ENCODE measurements at places on chromosomes 13 and 19.
A peak's percentile ranks its signal among the peaks of the same experiment; 100 is the strongest.

- DNase-seq = no peak
These were observed 71.9 kb upstream of the IRS2 start for GRCh38 chr13:109858319-109858718.

- DNase-seq = no peak
These were observed 511.5 kb downstream of the UQCRFS1 start for GRCh38 chr19:28701491-28701890.

GRCh38 chr19:57321751-57322150, 1.5 kb downstream of the ZNF543 start:
- DNase-seq = no peak

DNA sequence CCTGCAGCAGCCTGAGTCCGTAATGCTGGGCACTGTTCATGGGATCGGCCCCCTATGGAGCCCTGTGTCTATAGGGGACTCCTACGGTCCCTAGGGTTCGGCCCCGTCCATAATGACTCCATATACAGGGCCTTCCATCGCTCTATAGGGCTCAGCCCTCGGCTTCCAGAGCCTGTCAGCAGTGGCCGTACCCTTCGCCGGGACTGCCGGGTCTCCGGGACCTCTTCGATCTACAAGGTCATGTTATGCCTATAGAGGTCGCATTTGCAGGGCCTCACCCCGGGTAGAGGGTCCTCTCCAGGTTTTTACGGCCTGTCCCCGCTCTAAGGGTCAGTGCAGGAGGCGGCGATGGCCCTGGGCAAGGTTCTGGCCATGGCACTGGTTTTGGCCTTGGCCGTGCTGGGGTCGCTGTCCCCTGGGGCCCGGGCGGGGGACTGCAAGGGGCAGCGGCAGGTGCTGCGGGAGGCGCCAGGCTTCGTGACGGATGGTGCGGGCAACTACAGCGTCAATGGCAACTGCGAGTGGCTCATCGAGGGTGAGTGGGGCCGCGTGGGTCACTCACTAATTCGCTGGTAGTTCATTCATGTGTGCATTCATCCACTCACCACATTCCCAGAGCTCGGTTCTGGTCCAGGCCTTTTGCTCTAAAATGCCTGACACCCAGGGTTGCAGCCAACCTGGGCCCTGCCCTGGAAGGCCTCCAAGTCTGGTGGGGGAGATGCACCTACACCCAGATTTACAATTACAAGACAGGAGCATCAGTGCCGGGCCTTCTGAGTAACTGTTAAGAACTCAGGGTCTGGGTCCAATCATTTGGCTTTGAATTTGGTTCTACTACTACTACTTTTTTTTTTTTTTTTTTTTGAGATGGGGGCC, 699 bp downstream of the MEGF8 start:
- DNase-seq = peak; percentile 26

DNA sequence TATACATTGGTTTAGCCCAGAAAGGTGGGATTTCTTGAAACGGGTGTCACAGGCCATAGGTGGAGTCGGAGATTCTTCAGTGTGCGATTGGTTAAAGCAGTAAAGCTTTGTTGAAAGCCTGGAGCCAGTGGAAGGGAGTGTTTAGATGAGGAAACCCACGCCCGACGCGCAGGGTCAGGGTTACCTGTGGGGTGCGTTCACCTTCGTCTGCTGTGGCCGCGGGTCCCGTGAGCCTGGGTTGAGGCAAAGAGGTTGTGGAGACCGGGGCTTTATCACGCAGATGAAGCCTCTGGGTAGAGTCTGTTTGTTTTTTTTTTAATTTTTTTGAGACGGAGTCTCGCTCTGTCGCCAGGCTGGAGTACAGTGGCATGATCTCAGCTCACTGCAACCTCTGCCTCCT, 30.4 kb downstream of the ATP11A start:
- DNase-seq = no peak

- peak; percentile 93 for DNase-seq
These were observed 816 bp downstream of the USF2 start for GRCh38 chr19:35269438-35270117.

GRCh38 chr13:111328574-111329410, 8.3 kb downstream of the TEX29 start:
- no peak for DNase-seq

- DNase-seq = peak; percentile 42
These were observed 619 bp downstream of the MED16 start for GRCh38 chr19:892243-892893.

DNA sequence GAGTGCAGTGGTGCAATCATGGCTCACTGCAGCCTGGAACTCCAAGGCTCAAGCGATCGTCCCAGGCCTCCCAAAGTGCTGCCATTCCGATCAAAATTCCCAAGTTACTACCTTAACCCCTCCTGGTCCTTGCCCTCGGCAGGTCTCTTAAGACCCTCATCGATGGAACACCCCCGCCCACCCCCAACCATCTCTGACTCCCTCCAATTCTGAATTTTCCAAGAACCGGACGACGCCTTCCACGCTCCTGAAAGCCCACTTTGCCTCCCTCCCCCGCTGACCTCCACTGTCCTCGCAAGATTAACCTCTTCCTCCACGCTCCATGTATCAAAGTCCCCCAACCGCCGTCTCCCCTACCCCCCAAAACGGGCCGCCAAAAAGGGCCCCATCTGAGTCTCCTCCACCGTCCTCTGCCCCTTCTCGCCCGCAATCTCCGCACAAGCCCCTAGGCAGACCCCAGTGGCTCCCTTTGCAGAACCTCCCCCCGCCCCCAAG, 539 bp downstream of the DAPK3 start:
- DNase-seq = peak; percentile 23

DNA sequence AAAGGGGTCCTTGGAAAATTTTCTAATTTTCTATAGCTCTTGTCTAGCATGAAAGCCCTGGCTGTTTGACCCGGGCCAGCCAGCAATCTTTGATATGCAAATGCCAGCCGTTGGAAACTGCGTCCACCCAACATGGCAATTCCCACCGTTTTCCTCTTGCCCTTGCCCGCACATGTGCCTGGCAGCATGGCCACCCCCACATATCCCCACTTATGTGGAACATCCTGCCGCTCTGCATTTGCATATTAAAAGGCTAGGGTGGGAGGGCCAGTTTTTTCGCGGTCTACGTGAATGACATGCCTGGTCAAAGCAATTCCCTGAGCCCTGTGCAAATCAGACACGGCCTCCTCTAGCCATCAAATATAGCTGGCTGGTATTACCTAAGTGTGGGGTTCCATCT, 110.3 kb upstream of the TDRD3 start:
- DNase-seq = no peak

DNA sequence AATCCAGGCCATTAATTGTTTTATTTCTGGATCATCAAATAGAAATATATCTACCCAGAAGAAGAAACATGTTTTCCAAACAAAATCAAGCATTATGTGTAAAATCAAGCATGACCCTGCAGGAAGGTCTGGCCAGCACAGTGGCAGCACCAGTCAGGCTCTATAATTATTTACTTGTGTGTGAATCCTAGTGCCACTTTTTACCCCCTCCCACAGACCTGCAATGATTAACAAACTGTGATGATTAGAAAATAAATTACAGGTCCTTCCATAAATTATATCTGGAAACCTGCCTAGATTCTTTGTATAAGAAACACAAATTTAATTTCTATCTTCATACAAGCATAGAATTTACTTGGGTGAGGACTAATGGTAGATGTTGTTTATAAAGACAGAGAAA, 186.1 kb downstream of the GPC6 start:
- DNase-seq = no peak

- no peak for DNase-seq
These were observed 962 bp downstream of the KISS1R start for GRCh38 chr19:918152-918437.

- DNase-seq = no peak
These were observed 1.4 kb upstream of the BST2 start for GRCh38 chr19:17406887-17407196.

DNA sequence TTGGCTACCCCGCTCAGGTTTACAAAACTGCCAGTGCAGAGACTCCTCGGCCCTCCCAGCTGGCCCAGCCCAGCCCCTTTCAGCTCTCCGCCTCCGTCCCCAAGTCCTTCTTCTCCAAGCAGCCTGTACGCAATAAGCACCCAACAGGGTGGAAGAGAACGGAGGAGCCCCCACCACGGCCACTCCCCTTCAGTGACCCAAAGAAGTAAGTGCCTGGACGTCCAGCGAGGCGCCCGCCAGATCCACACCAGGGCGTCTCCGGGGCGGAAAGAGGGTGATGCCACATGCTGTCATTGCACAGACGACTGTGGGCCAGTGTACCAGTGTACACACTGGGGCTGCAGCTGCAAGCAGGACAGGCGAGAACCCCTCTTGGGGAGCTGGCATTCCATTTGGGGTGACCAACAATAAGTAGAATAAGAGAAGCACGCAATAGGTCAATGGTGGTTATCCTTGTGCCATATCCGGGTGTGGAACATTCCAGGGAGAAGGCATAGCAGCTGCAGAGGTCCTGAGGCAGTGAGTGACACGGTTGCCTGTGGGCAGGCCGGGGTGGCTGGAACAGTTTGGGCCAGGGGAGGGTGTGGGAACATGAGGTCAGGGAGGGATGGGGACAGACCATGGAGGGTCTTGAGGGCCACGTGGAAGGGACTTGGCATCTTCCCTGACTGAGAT, 41.3 kb downstream of the DPF1 start:
- DNase-seq = no peak

- no peak for DNase-seq
These were observed 2.7 kb upstream of the RSPH6A start for GRCh38 chr19:45817725-45818301.

DNA sequence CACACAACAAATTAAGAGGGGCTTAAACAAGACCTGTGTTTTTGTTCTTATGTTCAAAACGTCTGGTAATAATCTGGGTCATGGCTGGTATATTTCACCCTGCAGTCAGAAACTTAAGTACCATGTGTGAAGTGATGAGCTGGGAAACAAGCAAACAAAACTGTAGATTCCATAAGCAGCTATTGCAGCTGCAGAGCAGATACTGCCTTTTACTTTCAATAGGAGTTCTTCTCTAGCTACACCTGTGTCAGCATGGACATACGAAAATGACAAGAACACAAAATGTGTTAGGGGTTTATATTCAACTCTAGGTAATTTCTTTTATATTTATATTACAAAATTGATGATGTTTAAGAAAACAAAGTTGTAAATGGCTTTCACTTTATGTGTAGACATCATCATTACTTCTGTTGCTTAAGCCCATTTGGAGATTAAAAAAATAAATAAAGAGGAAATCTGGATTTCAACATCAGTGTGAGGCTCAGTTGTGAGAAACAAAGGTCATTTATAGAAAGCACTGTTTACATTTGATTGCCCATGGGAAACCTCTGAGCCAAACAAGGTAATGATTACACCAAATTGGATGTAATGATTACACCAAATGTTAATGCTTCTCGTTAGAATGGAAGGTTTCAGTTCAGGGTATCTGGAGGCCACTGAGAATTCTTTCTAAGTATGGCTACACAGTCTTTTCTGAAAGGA, 451.0 kb upstream of the SLC10A2 start:
- DNase-seq = peak; percentile 8

DNA sequence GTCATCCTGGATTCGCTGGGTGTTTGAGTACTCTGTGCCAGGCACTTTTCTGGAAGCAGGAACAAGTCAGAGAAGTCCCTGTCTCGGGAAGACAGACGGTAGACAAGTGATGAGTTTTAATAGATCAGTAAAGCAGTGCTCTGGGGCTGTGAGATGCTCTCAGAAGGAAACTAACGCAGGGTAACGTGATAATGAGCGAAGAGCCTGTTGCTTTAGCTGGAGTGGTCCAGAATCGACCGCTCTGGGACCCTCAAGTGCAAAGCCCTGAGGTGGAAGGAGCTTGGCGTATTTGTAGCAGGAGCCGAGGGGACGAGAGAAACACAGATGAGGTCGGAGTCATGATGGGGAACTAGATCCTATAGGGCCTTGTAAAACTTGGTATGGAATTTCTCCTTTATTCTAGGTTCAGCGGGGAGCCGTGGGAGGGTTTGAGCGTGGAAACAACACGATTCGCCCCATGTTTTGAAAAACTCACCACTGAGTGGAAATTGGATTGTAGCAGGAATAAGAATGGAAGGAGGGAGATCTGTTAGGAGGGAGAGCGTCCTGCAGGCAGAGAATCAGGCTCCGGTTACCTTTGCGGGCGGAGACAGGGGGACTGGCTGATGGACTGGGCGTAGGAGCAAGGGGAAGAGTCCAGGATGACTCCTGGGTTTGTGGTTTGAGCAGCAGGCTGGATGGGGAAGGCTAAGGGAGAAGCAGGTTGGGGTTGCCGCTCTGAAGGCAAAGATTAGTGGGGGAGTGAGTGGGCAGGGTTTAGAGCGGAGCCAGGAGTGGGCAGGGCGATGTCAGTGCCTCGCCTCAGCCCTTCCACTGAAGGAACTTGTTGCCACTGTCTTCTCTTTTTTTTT, 763 bp downstream of the POLD1 start:
- no peak for DNase-seq

- peak; percentile 90 for DNase-seq
These were observed 186.7 kb downstream of the RFC3 start for GRCh38 chr13:34004676-34005075.

DNA sequence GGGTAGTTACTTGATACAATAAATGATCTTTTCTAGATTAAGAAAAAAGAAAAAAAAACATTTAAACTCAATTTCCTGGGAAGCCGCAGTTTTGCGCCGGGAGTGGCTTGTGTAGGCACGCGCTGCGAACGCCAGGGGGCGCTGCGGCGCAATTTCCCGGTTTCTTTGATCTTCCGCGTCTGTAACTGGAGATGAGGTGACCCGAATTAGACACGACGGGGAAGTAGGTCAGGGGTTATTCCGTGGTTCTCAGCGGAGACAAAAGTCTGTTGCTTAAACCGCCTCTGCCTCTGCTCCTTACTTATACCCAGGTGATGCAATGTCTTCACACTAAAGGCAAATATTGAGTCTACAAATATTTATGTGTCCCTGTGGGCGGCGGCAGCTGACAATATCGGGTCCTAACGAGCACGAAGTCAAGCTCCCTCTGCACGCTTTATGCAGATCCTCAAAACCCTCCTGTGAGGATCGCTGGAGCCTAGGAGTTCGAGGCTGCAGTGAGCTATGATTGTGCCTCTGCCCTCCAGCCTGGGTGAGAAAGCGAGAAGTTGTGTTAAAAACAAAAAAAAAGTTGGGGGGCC, 15.2 kb downstream of the STXBP2 start:
- DNase-seq = peak; percentile 91

DNA sequence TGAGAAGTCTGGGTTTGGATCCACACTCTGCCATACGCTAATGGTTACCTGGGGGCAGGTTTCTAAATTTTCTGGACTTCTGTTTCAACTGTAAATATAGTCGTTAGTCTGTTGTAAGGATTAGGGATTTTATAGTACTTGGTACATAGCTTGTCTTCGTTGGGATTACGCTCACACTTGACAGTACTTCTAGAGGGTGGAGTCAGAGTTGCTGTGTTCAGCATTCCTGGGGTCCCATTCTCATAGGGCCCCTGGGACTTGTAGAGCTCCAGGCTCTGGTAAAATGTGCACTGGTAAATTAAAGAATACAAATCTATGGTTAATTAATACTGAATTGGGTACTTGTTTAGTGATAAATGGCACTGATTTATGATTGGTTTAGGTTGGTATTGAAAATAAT, 45.2 kb downstream of the TPP2 start:
- no peak for DNase-seq

GRCh38 chr13:44904967-44905366, 84.3 kb downstream of the NUFIP1 start:
- peak; percentile 93 for DNase-seq
